ENCODE measurements at places on chromosomes 5 and 9.
A peak's percentile ranks its signal among the peaks of the same experiment; 100 is the strongest.

DNA sequence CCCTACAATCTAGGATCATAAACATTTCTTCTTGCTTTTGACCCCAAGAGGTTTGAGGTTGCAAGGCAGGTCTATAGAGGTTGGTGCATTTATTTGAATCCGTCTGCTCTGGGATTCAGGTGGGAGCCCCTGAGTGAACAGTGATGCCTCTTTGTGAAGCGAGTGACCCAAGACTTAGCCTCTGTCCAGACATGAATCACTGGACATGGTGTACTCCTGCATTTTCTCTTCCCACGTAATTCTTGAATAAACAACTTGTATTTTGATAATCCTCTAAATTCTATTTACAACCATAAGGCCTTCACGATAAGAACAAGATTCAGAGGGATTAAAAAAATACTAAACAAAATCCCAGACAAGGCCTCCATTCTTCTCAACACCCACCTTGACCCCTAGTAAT, 67.5 kb upstream of the PLPP6 start:
- no peak for DNase-seq

GRCh38 chr5:177300236-177300880, 3.2 kb downstream of the RAB24 start:
- peak; percentile 97 for DNase-seq

DNA sequence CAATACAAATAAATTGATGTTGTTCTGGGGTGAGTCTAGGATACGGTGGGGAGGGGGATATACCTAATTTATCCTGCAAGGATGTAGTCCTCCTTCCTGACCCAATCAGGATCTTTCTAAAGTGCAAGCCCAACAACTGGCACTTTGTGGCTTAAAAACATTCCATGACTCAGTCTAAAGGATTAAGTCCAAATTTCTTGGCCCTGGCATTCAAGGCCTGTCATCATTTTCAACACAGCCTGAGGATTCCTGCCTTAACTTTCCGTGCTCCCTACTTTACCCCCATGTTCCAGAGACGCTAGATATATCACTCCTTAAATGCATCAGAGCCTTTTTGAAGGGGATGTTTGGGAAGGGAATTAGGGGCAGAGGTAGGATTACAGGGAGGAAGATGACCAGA, 1.0 kb downstream of the FAM221B start:
- no peak for DNase-seq

DNA sequence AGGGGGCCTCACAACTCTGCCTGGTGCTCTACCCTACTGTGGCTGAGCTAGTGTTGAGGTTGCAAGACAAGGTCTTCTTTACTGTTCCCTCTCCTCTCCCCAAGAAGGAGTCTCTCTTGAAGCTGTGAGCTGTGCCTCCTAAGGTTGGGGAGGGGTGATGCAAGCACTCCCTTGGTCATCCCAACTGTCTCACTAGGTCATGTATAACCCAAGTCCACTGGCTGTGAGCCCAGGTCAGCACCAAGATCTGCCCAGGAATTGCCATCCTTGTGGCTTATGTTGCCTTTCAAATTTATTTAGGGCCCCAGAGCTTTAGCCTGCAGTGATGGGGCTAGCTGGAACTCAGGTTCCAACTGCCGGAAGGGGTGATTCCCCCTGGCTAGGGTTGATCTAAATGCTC, 10.3 kb upstream of the YTHDC2 start:
- no peak for DNase-seq

- DNase-seq, result no peak
These were observed 119.7 kb upstream of the RPS23 start for GRCh38 chr5:82397741-82398320.

GRCh38 chr5:9149988-9150387, 395.9 kb downstream of the SEMA5A start:
- DNase-seq, result no peak

DNA sequence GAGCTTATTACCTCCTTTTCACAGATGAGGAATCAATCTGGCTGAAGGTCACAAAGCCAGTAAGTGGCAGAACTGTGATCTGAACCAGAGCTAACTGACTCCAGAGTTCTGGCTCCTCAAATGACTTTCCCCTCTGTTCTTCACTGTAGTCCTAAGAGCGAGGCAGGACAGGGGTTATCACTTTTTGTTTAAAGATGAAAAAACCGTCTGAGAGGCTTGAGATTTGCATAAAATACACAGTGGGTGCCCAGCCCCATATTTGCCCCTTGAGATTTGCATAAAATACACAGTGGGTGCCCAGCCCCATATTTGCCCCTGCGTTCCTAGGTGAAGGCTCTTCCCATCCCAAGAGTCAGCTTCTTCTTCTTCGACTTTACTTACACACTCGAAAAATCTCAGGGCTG, 667 bp downstream of the FBXO10 start:
- no peak for DNase-seq

- peak; percentile 17 for DNase-seq
These were observed 67.1 kb upstream of the UNC5A start for GRCh38 chr5:176743136-176743861.

- DNase-seq, result no peak
These were observed 11.3 kb downstream of the FOXD1 start for GRCh38 chr5:73437101-73437776.

- DNase-seq, result peak; percentile 71
These were observed 103.4 kb upstream of the GNA14 start for GRCh38 chr9:77751341-77752091.

- no peak for DNase-seq
These were observed 15.7 kb upstream of the OBP2B start for GRCh38 chr9:133224762-133225161.

DNA sequence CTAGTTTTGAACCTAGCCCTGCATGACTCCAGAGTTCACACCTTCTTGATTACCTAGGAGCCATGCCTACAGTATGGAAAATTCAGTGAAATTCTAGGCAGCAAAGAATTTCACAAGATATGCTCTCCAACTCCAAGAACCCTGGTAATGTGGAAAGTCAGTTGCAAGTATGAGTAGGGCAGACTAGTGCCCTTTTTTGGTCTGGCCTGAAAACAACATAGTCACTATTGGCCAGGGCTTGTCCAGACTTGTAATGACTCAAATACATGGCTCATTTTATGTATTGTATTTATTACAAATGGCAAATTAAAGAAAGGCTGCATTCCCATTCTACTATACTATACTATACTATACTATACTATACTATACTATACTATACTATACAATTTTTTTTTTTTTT, 160.4 kb downstream of the ESM1 start:
- no peak for DNase-seq

DNA sequence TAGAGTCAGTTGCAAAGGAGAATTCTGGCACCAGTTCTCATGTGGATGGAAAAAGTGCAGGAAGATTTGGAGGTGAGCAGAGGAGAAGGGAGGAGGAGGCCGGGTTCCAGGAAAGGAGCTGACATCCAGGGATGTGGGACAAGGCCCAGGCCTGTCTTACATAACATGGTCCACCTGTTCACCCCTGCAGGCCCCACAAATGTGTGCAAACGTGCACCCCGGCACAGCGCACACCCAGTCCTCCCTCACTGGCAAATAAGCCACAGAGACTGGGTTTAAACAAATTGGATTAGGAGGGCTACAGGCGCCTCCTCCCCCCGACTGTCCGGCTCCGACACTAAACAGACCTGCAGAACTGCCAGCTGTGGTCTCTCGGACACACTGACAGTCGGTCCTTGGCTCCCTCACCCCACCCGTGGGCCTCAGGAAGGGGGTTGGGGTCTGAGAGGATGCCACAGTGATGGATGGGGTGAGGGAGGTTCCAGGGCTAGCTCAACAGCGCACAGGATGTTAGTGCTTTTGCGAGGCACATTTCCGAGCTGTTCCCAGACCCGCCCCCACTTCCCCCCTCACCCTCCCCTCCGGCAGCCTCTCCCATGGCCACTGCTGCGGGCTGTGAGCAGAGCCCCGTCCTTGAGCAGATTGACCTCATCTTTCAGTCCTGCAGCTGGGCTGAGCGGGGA, 43.4 kb upstream of the IL17B start:
- no peak for DNase-seq

DNA sequence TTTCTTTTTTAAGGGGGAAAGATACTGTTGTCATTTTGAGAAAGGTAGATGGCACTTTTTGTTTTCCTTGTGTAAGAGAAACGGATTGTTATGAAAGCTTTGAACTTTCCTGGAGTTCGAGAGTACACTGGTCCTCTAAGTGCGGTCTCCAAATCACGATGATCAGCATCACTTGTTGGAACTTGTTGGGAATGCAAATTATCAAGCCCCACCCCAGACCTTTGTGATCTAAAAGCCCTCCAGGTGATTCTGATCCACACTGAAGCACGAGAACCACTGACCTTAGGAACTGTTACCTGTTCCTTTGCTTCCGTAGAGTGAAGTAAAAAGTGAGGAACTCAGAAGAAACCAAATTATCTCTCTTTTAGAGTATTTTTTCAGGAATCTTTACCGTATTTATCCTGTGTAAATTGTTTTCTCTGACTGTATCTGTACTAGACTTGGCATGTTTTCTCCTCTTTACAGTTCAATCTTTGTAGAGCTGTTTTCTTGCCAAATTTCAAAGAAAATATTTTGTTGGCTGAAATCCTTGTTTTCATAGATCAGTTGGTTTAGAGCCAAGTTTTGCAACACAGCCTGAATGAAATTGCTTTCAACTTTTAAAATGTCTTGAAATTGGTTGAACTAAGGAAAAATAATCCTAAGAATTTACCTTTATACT, 4.0 kb downstream of the MAT2B start:
- no peak for DNase-seq
